ENCODE measurements at places on chromosomes 12 and 14.
A peak's percentile ranks its signal among the peaks of the same experiment; 100 is the strongest.

- no peak for DNase-seq
Observed at GRCh38 chr12:53391724-53392123, 11.7 kb downstream of the SP1 start.

- no peak for DNase-seq
Observed at GRCh38 chr12:106493531-106493930, 89.3 kb upstream of the RFX4 start.

DNA sequence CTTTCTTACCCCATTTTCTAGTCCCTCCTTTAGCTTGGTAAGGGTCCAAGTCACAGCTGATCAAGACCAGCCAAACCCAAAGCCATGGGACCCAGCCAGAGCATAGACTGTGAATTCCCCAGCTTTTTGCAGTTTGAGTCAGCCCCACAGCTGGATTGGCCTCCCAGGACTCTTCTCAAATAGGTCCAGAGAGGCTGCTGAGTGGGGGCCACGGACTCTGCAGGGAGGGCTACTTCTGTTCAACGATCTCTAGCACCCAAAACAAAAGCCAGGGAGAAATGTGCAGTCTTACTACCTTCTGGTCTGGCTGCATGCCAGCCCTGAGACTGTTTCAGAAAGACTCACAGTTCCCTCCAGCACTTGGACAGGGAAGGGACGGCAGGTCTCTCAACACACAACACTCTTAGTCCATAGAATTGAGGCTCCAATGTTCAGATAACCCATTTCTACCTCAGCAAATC, 1.6 kb downstream of the VDR start:
- DNase-seq, result peak; percentile 22

DNA sequence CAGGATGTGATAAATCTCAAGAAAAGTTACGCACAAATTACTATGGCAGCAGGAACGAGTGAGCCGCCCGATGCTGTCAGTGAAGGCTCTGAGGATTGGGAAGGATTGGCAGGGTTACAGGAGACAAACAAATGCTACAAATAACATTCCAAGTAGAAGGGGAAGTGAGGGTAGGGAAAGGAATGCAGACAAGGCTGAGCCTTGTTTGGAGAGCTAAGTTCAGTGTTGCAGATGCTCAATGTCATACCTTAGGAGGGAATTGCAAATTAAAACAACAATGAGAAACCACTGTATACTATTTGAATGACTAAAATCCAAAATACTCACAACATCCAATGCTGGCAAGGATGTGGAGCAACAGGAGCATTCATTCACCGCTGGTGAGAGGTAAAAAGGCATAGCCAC, 1.3 kb downstream of the CLEC9A start:
- no peak for DNase-seq

DNA sequence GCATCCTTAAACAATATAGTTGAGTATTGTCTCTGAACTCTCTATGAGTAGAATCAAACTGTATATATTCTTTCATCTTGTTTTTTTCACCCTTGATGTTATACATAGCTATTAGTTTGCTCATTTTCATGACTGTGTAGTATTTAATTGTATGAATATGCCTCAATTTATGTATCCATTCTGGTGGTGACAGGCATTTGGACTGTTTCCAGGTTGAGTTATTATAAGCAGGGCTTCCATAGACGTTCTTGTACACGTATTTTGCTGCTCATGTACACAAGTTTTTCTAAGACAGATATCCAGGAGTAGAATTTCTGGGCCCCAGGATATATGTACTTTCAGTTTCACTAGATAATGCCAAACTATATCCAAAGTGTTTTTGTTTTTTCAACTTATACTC, 211.4 kb downstream of the NTF3 start:
- no peak for DNase-seq

DNA sequence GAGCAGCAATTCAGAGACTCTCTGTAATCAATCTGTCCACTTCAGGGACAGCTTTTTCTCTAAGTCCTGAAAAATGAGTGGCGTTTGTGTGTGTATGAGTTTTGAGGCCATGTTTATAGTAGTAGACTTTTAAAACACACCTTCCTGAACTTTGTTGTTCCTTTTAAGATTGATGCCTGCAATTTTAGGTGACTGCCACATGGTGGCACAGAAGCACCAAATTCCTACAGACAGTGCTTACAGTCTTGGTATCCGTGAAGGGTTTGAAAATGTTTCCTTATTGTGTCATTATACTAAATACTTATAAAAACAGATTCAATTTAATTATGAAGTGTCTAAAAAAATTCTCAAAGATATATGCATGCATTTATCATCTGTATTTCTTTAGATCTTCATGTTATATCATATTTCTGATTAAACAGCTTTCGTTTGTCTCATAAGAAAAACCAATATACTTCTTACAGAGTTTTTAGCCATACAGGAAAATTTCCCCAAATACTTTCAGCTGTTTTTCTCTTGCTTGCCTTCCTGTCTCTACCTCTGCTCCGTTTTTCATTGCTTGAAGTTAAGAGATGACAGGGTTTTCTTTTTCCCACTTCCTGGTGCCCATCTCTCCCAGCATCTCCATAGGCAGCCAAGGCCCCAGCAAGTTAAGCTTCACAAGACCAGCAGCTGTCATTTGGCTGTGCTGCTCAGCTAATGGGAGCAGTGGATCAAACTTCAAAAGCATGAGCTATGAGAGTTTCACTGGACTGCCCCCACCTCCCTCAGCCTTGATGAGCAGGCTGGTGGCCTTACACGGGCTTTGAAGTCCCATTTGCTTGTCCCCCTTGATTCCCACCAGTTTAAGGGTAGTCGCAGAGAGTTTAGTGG, 259.6 kb downstream of the AKAP6 start:
- DNase-seq, result no peak

DNA sequence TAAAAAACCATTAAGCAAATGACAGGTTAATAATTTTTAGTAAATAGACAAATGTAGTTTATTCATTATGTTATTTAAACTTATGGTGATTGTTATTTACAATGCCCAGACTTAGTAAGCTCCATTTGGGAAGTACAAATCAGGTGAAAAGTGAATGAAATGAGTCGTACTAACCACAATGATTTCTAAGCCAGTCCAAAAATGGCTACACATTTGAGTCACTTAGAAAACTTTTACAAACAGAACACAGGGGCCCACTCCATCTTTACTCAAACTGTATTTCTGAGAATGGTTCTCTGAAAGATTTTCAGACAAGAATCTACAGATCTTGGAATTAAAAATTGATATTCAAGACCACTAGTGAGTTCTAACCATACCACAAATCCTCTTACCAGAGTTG, 653.3 kb upstream of the MIS18BP1 start:
- no peak for DNase-seq

- DNase-seq, result no peak
Observed at GRCh38 chr12:91422127-91422526, 239.5 kb upstream of the DCN start.

GRCh38 chr12:105775343-105775742, 363.4 kb downstream of the NUAK1 start:
- no peak for DNase-seq

GRCh38 chr12:45273717-45274271, 57.9 kb downstream of the ANO6 start:
- no peak for DNase-seq

DNA sequence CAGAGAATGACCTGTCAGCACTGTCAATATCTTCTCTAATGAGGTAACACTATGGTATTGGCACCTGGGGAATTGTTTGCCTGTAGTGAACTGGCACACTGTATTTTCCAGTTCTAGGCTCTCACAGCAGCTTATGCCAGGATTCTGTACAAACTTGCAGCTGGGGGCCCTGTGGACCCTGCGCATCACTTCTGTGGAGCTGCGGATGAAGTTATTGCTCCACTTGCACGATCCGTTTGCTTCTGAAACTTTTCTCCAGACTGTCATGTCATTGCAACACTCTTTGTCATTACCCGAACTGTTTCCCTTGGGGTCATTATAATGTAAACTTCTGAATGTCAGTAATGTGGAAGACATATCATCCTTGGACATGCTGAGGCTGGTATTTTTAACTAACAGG, 3.9 kb downstream of the RNASE11 start:
- no peak for DNase-seq

- DNase-seq, result no peak
Observed at GRCh38 chr14:102479777-102480176, 29.8 kb downstream of the ANKRD9 start.

DNA sequence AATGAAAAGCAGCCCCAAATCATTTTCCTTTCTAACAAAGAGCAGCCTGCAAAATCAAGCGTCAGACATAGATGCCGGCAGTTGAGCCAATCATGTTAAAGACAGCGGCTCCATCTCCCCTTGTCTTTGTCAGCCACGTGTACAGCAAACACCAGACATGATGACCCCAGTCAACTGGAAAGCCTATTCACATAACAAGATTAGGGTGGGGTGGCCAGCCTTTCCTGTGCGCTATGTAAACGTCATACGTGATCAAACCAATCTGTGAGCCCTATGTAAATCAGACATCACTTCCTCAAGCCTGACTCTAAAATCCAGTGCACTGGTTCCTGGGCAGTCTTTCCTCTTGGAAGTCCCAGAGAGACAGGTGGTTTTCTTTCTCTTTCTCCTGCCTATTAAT, 9.9 kb upstream of the FICD start:
- no peak for DNase-seq

DNA sequence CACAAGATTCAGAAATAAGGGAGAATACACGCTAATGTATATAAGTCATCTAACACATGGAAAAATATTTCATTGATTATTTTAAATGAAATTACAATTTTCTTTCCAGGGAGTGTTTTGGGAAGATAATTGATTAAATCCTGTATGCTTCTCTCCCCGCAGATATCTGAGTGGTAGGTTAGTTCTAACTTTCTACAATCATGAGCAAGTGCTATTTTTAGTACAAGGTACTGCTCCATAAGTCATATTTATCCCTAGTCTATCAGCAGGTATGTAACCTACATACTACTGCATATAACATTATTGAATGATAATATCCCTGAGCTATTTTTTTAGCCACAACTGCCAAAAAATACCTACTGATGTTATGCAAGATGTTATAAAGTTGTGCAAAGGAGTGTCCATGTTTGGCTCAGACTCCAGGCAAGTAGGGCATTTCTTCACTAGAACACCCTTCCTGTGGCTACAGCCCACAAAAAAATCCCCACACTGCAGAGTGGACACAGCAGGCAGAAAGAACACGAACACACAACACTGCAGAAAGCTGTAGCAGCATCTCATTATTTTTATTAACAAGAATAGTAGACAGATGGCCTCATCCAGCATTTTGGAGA, 87.0 kb downstream of the SEC23A start:
- DNase-seq, result no peak

- no peak for DNase-seq
Observed at GRCh38 chr14:20440882-20441281, 4.9 kb upstream of the KLHL33 start.

DNA sequence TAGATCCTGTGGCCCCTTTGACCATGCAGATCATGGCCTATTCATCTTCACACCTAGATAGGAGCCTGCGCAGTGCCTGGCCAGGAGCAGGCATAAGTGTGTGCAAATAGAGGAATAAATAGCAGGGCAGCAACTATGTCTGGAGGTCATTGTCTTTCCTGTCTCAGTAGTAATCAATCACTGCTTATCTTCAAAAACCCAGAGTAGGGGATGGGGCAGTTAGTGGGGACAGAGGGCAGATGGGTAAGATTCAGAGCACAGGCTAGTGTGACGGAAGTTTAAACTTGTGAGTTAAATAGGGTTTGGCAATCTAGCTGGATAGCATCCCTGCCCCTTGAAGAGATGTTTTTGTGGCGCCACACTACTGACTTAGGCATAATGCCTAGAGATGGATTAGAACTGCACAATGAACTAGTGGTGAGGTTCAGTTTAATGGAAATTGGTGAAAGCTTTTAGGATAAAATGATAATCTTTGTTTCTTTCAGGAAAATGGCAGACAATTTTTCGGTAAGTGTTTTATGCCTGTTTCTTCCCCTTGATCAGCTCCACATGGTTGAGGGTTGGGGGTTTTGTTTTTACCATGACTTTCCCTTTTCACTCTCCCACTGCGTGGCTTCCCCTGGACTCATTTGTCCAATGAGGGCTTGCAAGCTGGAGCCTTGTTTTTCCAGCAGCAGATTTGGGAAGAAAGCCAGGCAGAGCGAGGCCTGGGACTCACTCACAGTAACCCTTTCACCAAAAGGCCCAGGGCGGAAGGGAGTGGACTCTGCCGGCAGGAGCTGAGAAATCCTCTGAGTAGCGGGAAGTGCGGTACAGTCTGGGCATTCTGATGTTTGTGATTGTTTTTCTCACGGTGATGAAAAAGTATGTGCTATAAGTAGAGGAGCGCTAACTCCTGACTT, 8.1 kb downstream of the LGALS3 start:
- DNase-seq, result no peak

GRCh38 chr12:49458816-49459215, 80.0 kb upstream of the KCNH3 start:
- DNase-seq, result no peak

GRCh38 chr14:79528828-79529416, 682.4 kb downstream of the DIO2 start:
- DNase-seq, result no peak

DNA sequence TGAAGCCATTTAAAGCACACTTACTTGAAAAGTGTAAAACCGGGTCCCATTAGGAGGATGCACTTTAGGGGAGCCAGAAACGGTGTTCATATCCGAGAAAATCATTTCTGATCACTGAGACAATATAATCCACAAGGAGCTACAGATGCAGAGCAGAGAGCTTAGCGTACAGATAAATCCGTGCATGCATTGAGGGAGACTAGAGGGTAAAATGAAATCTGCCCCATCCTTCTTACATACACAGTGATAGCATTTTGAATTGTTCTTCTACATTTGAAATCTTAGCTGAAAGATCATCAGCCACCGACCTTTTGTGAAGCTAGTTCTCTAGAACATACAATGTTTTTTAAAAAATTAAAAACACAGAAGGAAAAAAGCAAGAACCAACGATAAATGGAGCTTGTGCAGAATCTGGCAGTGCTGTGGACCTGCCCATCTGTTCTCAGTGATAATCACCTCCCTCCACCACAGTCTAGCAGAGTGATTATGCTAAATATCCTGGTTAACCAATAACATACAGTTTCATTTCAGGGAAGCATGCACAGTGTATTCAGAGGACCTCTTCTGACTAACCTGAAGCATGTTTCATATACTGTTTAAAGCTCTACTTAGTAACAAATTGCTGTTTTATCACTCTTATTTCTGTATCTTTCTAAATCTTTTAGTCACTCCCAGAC, 161.1 kb downstream of the PPFIA2 start:
- DNase-seq, result no peak

- no peak for DNase-seq
Observed at GRCh38 chr12:104315326-104316224, 12.0 kb downstream of the EID3 start.

DNA sequence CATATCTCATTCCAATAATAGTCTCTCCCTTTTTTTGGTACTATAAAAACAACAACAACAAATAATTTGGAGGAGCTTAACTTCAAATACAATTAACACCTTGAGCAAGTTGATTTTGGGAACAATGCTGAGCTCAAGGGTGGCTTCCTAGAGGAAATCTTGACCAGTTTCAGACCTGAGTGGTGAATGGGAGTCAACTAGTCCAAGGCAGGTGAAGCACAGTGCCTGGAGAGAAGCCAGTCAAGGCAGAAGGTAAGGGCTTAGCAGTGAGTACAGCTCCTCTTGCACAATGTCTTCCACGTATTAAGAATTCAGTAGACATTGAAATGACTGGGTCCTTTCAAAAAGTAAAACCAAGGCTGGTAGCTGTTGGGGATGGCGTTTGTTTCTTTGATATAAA, 444.8 kb downstream of the ATP23 start:
- no peak for DNase-seq

Data from stimulated activated CD4-positive, alpha-beta T cell treated with anti-CD3 and anti-CD28 coated beads, Interleukin-4, amount 100 ng/mL, for 1 hour (primary cell).